ENCODE measurements at places on chromosomes 7 and 10. TPM values are rescaled to one million over a fixed set of nuclear protein-coding genes. Genes with fewer than 3 reads are reported as not detected.

DNA sequence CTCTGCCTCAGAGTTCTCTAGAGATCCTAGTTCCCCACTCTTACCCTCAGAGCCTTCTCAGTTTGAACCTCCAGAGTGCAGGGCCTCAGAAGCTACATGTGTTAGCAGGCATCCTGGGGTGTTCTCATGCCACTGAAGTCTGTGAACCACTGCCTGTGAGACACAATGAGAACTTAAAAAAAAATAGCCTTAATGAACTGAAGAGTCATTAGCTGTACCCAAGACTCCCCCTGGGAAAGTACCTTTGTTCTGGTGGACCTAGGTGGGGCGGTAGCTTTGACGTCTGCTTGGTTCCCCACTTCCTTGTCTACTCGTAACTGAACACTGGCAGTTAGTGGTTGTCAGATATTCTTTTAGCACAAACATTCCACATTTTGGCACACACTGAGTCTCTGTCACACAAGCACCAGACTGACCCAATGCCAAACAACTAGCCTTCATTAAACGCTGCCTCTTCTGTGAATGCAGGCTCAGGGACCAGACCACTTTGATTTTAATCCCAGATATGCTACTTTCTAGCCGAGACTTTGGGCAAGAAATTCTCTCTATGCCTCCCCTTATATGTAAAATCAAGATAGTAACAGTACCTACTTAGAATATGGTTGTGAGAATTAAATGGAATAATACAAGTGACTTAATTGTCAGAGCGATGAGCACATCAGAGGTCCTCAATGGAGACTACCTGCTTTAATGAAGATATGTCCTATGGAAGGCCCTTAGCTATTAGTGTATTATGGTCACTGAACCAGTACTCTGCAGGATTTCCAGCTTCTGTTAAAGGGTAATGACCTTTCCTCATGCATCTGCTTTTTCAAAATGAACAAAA, 75.3 kb upstream of the CC2D2B start:
- H3K27me3 ChIP-seq: no peaks in the 10 kb centered on the region
- peak overlapping the region; percentile 90 for H3K27ac ChIP-seq
- H3K4me3 ChIP-seq: no peak overlapping the region
- H3K36me3 ChIP-seq: no peaks in the 10 kb centered on the region

GRCh38 chr10:106301146-106301545, 863.4 kb downstream of the SORCS1 start:
- H3K27me3 ChIP-seq: no peaks in the 10 kb centered on the region
- H3K36me3 ChIP-seq: no peaks in the 10 kb centered on the region
- no peak overlapping the region for H3K4me3 ChIP-seq

- peaks cover 30% of the 10 kb centered on the region for H3K4me1 ChIP-seq
- H3K27me3 ChIP-seq: no peaks in the 10 kb centered on the region
- H3K36me3 ChIP-seq: no peaks in the 10 kb centered on the region
- DNase-seq: no peak
- peak overlapping the region; percentile 90 for H3K27ac ChIP-seq
Measured at GRCh38 chr7:99504281-99504602, 220 bp upstream of the ZKSCAN5 start.

DNA sequence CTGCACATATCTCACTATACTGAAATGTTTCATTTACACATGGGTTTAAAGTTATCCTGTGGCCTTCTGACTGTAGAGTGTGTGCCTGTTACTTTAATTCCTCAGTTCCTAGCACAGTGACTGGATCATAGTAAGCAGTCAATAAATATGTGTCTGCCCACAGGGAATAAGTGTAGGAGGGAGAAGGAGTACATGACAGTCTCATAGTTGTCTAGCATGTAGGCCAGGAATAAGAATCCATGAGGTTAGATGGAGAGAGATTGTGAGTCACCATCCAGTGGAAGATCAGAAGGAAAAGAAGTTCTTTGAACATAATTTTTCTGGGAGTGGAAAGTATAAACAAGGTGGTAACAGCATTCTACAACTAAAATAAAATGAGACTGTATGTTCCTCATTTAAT, 36.6 kb upstream of the SEMA3A start:
- H3K4me1 ChIP-seq: no peaks in the 10 kb centered on the region
- H3K27me3 ChIP-seq: no peaks in the 10 kb centered on the region
- no peak for DNase-seq
- no peak overlapping the region for H3K4me3 ChIP-seq
- no peak overlapping the region for H3K27ac ChIP-seq

The SPDYE5 gene
- not detected for total RNA-seq

The SEMA3D gene
- total RNA-seq: not detected

The MSMB gene
- not detected for total RNA-seq

DNA sequence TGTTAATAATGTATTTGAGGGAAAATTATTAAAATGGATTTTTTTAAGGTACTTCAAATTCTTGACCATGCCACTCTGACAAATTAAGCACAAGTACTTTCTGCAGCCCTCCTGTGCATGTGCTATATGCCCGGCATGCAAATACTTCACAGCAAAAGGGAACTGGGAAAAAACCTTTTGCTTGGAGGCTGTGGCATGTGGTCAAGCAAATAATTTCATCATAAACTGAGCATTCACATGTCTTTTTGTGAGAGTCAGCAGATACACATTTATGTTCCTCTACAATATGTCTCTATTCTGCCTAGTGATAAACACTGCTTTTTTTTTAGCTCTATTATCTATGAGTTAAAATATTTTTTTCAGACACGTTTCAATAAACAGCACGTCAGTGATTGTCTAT, 53.7 kb upstream of the SEMA3A start:
- no peaks in the 10 kb centered on the region for H3K36me3 ChIP-seq
- no peak overlapping the region for H3K27ac ChIP-seq
- no peak overlapping the region for H3K4me3 ChIP-seq
- no peak for DNase-seq
- H3K27me3 ChIP-seq: no peaks in the 10 kb centered on the region

The FBXO24 gene
- total RNA-seq: 0.94 TPM

DNA sequence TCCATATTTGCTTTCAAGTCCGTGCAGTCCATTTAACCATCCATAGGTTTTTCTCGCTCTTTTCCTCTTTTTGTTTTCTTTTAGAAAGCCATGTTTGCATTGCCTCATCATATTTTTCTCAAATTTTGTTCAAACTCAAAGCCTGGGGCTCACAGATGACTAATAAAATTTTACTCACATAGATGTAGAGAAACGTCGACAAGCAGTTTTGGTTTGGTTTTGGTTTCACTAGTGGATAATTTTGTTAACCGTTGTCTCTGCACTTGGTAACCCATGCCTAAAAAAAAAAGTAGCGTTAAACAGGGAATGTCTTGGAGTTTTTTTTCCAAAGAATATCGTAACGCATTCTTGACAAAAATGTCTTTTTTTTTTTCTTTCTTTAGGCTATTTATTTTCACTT, 344.2 kb upstream of the GALNT17 start:
- no peaks in the 10 kb centered on the region for H3K27me3 ChIP-seq
- peak overlapping the region; percentile 47 for H3K27ac ChIP-seq
- no peak overlapping the region for H3K4me3 ChIP-seq
- peaks cover 73% of the 10 kb centered on the region for H3K36me3 ChIP-seq

- no peaks in the 10 kb centered on the region for H3K27me3 ChIP-seq
- no peak overlapping the region for H3K27ac ChIP-seq
- H3K36me3 ChIP-seq: no peaks in the 10 kb centered on the region
- DNase-seq: no peak
Measured at GRCh38 chr10:89549510-89549909, 14.1 kb upstream of the SLC16A12 start.

DNA sequence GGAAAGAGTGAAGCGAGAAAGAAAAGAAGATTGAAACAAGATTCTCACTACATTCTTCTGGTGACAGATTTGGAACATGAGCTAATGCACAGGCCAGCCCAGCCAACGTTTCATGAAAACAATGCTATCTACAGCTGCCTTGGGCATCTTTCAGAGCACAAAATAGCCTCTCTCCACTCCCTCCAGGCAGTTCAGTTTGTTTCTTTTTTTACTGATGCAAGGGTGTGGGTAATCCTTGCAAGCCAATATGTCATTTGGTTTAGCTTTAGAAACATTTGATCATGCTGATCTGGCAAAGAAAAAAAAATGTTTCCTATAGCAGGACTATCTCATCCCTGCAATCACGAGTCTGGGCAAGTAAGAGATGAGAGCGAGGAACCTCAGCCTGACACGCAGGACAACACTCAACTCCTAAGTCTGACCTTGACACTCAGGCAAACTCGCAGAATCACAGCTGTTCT, 35.9 kb downstream of the SVIL start:
- no peaks in the 10 kb centered on the region for H3K36me3 ChIP-seq
- DNase-seq: no peak
- no peak overlapping the region for H3K27ac ChIP-seq
- no peaks in the 10 kb centered on the region for H3K4me1 ChIP-seq

GRCh38 chr10:4685904-4686643, 139.9 kb upstream of the AKR1E2 start:
- DNase-seq: no peak
- H3K36me3 ChIP-seq: no peaks in the 10 kb centered on the region
- no peak overlapping the region for H3K27ac ChIP-seq
- H3K27me3 ChIP-seq: no peaks in the 10 kb centered on the region
- H3K4me3 ChIP-seq: no peak overlapping the region
- H3K4me1 ChIP-seq: no peaks in the 10 kb centered on the region

DNA sequence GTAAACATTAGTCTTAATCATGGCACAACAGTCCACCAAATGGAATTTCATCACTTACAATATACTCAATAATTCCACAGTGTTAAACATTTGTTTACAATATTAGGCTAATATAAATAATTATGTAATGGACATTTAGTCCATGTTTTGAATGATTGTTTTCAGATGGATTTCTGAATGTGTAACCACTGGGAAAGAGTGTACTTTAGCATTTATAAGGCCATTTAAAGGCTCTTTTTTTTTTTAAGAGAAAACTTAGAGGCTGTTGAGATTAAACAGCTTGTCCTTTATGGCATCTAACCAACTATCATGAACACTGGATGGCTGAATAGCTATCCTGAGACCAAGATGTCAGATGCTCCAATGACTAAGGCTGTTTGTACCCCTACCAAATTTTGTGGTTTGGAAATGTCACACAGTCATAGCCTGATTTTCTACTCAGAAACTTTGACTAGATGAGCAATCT, 248.3 kb upstream of the GLI3 start:
- no peaks in the 10 kb centered on the region for H3K36me3 ChIP-seq
- no peaks in the 10 kb centered on the region for H3K4me1 ChIP-seq
- DNase-seq: no peak

The SLC13A1 gene
- not detected for total RNA-seq

- no peaks in the 10 kb centered on the region for H3K27me3 ChIP-seq
- no peaks in the 10 kb centered on the region for H3K36me3 ChIP-seq
- no peak overlapping the region for H3K4me3 ChIP-seq
Measured at GRCh38 chr7:156177422-156178055, 365.3 kb upstream of the SHH start.

DNA sequence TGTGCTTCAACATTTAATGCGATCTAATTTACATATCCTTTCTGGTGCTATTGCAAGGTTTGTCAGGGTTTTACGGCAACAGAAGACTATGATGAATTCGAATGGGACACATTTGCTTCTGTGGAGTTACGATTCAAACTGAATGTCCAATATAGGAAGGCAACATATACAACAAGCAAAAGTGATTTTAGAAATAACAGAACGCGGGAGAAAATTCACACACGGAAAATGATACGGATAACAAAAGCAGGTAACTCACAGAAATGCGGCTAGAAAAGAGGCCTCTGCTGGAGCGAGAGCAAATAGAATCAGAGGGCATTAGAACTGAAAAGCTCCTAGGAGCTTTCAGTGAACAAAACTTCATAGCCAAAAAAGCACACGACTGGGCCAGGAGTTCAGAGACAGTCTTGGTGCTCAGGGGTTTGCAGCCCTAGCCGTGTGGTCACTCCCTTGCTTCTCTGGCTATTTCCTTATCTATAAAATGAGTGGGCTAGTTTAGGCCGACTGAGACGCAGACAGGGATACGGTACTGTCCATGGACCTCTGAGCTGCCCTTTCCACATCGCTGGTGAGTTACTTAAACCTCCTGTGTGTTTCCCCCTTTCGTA, 557 bp upstream of the TAX1BP1 start:
- no peak for DNase-seq
- peak overlapping the region; percentile 97 for H3K27ac ChIP-seq
- H3K36me3 ChIP-seq: no peaks in the 10 kb centered on the region
- H3K4me3 ChIP-seq: peak overlapping the region; percentile 93

The UNCX gene
- not detected for total RNA-seq

GRCh38 chr10:26478061-26478460, 39.9 kb downstream of the APBB1IP start:
- no peak overlapping the region for H3K4me3 ChIP-seq
- no peak for DNase-seq
- no peaks in the 10 kb centered on the region for H3K36me3 ChIP-seq
- peak overlapping the region; percentile 46 for H3K27ac ChIP-seq
- H3K4me1 ChIP-seq: peaks cover 71% of the 10 kb centered on the region
